ENCODE measurements at places on chromosomes 12 and 14.

DNA sequence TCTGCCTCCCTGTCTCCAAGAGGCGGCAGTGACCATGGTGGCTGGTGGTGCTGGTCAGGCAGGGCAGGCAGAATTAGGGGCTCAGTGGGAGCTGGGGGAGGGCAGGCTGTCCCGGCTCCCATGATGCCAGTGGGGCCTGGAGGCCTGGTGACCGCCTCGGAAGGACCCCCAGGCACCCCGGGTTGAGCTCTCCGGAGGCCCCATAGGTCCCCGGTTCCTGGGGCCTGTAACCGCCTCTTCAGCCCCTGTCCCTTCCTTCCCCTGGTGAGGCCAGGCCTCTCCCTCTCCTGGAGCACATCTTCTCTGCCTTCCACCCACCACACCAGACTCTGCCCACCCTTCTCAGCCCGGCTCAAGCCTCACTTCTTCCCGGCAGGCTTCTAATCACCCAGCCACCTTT, 117.7 kb upstream of the GSC start:
- no peak for DNase-seq

GRCh38 chr14:104638190-104638589, 33.6 kb upstream of the TMEM179 start:
- DNase-seq, result no peak

DNA sequence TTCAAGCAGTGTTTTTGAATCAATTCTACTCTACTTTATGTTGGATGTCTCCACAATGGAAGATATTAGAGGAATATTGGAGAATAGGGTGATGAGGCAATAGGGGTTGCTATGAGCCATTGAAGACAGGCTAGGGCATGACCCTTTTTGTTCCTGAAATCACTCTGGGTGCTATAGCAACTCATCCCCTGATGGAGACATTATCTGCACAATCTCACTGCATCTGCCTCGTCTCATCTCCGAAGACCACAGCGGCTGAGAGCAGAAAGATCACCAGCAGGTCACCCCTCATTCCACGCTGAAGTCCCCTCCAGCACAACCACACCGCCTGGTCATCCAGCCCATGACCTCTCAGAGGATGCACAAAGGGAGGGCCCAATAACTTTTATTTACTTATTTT, 150.4 kb upstream of the TMEM132C start:
- no peak for DNase-seq

DNA sequence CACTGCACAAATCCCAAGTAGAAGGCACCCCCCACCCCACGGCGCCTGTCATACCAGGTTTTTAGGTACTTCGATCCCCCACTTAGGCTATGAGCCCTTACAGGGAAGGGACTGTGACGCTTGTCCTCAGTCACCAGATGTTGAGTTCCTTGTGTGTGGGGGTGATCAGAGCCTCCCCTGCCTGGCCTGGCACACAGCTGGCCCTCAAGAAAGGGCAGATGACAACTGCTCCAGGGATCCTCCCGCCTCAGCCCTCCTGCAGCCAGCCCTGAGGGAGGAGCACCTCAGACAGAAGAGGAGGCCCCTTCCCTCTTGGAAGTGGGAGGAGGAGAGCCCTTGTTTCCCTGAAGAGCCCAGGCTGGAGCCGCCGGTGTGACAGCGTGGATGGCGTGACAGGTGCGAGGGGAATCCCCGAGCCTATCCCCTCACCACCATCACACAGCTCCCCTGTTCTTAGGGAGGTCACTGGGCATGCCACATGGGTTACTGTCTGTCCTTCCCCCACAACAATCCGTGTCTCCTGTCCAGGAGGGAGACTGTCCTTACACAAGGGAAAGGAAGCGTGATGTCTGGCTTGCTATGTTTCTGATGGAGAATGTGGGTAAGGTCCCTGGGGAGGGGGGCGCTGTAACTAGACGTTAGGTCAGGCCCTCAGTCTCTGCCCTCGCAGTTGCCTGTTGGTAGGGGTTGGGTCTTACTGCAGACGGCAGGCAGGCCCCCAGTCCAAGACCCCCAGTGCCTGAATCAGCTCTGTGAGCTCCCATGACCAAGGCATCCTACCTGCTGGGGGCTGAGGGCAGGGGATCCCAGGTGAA, 31.4 kb downstream of the P2RX4 start:
- DNase-seq, result no peak

DNA sequence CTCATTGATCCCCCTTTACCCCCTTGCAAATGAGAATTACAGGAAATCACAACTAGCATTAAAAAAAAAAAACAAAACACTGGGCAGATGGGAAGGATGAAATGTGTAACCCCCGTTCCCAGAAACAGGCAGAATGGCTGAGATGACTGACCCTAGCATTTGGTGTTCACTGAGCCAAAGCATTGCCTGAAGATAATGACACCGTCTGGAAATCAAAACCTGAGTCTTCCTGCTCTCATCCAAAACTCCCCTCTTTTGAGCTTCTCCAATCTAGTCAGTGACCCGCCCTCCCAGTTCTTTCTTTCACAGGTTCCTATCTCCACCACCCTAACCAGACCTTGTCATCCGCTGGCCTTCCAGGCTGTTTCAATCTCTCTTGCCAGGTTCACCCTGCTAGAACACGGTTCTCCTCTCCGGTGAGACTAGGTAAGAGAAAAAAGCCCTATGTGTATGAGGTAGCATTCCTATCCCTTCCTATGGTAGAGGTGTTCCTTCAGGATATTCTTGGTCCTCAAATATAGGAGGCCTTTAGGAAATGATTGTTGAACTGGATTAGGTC, 21.3 kb downstream of the SUSD6 start:
- DNase-seq, result no peak

DNA sequence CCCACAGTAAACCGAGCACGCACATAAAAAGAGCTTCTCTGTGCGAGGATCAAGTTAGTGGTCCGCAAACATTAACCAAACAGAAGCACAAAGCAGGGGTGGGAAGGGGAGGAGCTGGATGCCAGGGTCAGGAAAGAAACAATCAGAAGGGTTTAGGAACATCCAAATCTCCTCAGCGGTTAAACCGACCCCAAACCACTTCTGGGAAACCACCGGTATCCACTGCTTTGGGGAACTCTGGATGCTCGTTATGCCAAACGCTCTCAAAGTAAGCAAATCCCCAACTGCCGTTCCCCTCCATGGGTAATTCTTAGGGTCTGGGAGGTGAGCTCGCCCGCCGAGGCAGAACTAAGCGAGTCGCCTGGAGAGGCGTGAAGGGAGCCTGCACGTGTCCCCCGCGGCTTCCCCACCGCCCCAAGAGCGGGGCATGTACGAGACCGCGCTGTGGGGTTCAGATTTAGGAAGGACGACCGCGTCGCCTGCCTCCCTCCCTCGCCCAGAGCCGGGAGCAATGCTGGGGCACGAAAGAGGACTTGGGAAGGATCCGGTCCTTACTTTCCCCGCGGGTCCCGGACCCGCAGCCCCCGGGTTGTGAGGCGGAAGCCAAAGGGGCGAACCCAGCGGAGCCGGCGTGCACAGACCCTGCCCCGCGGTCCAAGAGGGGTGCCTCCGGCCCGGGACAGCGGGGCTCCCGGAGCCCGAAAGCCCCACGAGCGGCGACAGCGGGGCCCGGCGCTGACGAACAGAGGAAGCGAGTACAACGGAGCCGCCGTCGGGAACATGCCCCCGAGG, 711 bp downstream of the SBNO1 start:
- peak; percentile 16 for DNase-seq

GRCh38 chr12:89477633-89478279, 46.8 kb downstream of the GALNT4 start:
- no peak for DNase-seq

GRCh38 chr14:68245146-68246073, 425.8 kb downstream of the RAD51B start:
- DNase-seq, result no peak

GRCh38 chr12:61490526-61491498, 769.4 kb upstream of the USP15 start:
- no peak for DNase-seq

DNA sequence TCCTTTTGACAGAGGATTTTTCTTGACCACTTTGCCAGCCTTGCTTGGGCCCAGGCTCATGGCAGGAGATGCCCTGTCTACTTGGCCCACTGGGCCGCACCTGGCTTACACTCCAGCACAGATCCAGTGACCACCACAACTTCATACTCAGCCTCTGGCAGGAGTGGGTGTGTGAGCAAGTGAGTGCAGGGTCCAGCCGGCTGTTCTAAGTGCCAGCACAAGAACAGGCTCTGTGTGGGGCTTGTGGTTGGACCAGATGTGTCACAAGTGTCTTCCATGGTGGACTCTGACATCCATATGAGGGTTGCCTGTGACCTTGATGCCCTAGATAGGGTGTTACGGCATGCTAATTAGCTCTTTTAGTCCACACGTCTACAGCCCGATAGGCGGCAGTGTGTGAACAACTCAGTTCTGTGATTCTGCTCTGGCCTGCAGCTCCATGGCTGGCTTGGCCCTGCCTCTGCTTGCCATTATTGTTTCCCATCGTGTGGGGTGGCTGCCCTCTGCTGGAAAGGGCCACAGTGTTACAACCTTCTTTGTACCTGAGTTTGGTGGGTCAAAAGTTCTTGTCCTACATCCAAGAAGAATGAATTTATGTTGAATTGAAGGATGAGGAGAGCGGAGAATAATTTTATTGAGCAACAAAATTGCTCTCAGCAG, 1089.1 kb downstream of the SLC6A15 start:
- DNase-seq, result no peak

- no peak for DNase-seq
Observed at GRCh38 chr12:110940933-110941332, 20.6 kb upstream of the MYL2 start.

DNA sequence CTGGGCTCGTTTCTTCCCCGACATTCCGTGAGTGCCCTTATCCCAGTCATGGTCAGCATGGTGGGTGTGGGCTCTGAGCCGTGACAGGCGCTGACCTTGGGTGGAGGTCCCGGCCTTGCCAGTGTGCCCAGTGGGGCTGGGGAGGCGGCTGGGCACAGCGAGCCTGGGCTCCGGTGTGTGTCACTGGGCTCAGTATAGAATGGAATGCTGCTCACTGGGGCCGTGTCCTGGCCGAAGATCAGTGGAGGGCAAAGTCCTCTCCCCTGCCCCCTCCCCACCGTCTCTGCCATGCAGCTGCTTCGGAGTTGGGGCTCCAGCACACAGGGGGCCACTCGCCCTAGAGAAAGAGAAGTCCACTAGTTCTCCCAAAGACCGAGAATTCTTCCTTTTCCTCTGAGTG, 164.4 kb downstream of the TSPAN9 start:
- no peak for DNase-seq

- no peak for DNase-seq
Observed at GRCh38 chr14:71437870-71438269, 494.4 kb upstream of the RGS6 start.

DNA sequence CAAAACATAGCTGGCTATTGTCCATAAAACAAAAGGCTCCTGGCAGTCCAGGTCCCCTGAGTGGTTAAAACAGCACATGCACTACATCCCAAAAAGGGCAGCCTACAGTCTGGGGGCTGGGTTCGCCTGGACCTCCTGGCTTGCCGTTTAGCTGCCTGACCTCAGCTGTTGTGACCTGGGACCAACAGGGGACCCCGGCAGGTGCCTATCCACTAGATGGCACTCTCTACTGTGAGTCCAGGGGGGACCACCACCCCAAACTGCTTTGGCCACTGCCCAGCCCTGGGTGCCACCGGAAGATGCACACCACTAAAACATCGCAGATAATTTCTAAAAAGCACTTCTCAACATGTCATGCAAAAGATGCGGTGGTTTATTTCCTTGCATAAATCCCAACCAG, 2.9 kb upstream of the RTL1 start:
- DNase-seq, result no peak

DNA sequence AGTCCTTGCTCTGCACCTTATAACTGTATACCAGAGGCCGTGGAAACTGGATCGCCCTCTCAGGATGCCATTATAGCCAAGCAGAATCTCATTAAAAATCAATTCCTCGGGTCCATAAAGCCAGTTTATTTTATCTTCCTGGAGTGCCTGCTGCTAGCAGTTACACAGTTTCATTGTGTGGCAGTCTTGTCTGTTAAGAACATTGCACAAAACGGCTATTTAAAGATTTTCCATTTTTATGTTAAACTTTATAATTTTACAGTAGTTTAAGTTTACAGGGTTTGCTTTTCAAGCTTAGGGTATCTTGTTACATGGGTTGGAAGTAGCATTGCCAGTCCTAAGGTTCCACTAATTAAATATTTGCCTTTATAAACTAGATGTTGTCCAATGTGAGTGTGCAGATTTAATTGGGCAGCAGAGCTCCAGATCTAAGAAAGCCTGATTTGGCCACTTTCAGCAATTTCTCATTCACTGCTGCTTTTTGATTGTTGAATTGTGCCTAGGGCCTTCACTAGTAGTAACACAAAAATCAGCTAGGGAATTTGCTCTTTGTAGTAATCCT, 17.0 kb downstream of the TMEM30B start:
- DNase-seq, result no peak

GRCh38 chr12:122104844-122105243, 26.3 kb downstream of the MLXIP start:
- no peak for DNase-seq

DNA sequence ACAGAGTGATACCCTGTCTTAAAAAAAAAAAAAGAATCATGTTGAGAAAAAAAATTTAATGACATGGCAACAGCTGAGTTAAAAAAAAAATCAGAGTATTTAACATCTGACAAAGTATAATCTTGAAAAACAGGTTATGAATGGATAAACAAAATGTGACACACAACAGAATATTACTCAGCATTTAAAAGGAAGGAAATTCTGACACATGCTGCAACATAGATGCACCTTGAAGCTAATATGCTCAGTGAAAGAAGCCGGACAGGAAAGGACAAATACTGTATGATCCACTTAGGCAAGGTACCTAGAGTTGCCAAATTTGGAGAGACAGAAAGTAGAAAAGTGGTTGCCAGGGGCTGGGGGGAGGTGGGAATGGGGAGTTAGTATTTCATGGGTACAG, 19.4 kb upstream of the EIF2B2 start:
- no peak for DNase-seq

DNA sequence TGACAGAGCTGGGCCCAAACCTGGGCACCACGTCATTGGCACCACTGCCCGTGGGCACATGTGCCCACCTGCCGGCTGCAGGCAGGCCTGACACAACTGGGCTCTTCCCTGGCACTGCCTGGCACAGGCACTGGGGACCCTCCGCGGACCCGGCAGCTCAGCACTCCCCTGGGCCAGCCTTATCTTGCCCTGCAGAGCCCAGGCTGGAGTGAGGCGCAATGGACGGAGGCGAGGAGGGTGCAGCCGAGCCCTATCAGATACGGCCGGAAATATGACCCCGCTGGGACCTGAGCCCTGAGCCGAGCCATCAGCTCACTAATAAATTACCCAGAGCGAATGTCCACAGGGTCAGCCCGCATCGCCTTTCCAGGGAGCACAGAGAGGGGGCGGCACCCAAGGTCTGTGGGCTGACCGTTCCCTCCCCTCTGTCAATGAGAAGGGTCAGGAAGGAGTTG, 1.7 kb upstream of the C14orf180 start:
- DNase-seq, result no peak

DNA sequence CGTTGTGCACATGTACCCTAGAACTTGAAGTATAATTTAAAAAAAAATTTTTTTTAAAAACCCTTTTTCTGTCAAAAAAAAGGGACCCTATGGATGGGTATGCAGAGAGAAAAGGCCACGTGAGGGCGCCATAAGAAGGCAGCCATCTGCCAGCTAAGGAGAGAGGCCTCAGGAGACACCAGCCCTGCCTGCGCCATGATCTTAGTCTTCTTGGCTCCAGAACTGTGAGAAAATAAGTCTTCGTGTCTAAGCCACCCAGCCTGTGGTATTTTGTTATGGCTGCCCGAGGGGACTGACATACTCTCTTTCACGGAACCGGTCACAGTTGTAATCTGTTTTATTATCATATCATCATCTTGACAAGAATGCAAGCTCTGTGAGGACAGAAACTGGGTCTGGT, 174.8 kb downstream of the EFCAB11 start:
- no peak for DNase-seq
